ENCODE measurements at places on chromosomes 7 and 10.

- DNase-seq: peak; percentile 75
These were observed 106.0 kb downstream of the CUBN start for GRCh38 chr10:17023386-17024298.

- no peak for DNase-seq
These were observed 211.6 kb downstream of the PHF14 start for GRCh38 chr7:11185179-11185815.

GRCh38 chr7:22140578-22140977, 194.9 kb upstream of the CDCA7L start:
- no peak for DNase-seq

GRCh38 chr7:157003756-157004520, 6.5 kb downstream of the MNX1 start:
- DNase-seq: no peak

- DNase-seq: no peak
These were observed 17.8 kb downstream of the CXCL12 start for GRCh38 chr10:44366941-44367630.
